Fibroblast of the conjunctiva (primary cell): ENCODE measurements at places on chromosomes 1 and 21.

- DNase-seq, result no peak
Observed at GRCh38 chr1:174740249-174740968, 259.3 kb upstream of the CACYBP start.

DNA sequence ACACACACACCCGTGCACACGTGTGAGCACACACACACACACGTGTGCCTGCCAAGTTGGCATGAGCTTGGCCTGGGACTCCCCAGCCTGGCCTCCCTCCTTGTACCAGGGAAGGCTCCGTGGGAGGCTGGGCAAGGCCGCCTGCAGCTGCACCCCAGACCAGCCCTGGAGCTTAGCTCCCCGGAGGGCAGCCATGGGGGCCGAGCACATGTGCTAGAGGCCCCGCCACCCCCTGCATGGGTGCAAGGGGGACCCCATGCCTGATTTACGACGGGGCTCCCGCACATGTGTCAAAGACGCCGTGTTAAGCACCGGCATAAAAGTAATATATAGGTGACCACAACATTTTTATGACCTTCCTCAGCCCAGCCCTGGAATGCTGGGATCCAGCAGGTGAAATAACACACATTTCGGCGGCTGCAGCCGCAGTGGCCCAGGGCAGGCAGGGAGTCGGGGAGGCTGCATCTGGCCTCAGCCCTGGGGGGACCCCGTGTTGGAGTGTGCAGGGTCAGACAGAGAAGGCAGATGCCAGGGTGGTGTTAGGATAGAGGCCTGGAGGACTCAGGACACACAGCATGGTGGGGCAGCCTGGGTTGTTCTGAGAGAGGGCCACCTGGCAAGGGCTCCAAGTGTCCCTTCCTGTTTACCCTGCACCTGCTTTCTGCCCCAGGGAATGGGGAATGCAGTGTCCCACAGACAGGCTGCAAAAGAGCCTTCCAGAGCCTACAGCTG lies 56.3 kb downstream of the WNT9A start:
- DNase-seq, result no peak

DNA sequence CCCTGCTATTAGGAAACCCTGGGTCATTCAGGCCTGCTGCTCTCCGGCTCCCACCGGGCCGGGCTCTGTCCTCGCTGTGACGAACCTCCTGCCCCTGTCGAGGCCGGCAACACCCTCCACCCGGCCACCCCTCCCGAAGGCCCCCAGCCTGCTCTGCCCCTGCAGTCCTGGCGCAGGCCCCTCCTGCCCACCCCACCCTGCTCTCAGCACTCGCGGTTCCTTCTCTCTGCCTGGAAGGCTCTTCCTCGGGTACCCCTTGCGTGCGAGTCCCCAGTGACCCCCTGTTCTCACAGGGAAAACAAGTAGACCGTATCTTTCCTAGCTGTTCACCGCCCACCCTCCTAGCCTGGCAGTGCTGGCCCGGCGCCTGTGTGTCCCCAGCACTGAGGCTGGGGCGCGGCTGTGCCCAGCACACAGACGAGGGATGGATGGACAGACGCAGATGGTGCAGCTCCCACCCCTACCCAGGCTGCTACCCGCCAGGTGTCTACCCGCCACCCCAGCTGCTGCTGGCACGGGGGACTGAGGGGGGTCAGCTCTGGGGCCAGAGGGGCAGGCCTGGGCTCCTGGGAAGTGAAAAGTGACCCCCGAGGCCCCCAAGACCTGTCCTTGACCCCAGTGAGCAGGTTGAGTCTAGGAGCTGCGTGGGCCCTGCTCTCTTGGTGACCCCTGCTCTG lies 3.1 kb upstream of the VWA1 start:
- no peak for DNase-seq

GRCh38 chr1:15001317-15001915 lies 152.1 kb upstream of the TMEM51 start:
- DNase-seq, result no peak

DNA sequence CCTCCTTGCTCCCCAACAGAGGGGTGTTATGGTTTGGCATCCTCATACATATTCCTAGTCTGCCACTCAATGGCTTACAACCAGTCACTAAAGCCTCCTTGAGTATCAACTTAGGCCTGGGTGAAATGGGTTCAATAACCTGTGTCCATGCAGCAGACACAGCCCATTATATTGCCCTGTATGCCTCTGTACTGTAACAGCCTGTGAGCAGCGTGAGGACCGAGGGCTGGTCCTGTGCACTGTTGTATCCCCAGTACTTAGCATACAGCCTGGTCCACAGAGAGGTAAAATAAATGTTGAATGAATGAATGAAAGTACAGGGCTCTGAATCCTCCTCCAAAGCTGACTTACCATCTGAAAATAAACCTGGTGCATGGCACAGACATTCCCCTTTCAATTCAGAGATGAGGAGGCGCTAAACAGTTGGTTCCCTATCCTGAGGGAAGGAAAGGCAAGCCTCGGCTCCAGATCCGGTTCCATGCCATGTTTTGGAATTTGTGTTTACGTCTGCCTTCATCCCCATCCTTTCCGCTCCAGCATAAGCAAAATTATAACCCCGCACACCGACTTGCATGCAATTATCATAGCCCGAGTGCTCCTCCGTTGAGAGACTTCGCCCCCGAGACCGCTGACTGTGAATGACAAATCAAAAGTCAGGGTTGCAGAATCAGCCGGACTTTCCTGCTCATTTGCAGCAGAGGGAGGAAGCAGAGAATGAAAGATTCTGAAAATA lies 45.0 kb upstream of the DNAJC6 start:
- peak; percentile 17 for DNase-seq

GRCh38 chr1:189859385-189859977 lies 618.2 kb downstream of the BRINP3 start:
- no peak for DNase-seq

DNA sequence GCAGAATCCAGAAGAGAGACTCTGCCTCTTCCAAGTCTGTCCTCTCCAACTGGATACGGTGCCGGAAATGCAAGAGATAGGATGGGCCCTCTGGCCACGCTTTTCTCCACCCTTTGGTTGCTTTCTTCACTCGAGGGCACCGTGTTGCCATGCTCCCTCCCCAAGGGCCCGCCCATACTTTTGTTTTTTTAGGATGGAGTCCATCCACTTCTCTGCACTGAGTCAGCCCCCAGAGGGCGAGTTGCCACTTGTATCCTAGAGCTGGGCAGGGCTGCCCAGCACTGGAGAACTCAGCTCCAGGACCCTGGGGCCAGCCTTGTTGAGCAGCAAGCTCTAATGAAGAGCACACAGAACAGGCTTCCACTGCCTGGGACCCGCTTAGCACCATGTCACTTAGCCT lies 25.5 kb downstream of the IFNGR2 start:
- DNase-seq, result no peak

DNA sequence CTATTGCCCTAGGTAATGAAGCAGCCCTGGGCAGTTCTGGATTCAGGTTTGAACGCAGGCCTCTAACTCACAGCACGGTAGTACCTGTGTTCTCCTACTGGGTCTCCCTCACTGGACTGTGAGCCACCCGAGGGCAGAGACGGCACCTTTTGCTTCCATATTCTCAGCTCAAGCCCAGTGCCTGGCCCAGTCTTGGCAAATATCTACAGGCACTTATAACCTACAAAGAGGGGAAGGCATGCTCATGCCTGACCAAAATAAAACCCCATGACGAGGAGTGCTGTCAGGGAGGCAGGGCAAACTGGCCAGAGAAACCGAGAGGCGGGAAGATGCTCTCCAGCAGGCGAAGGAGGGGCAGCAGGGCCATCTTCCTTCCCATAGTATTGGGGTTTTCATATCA lies 91.1 kb downstream of the DDX20 start:
- DNase-seq, result no peak

- no peak for DNase-seq
Observed at GRCh38 chr1:31866450-31867032, 50.7 kb upstream of the SPOCD1 start.

- DNase-seq, result peak; percentile 21
Observed at GRCh38 chr1:234659538-234659937, 49.6 kb upstream of the IRF2BP2 start.

DNA sequence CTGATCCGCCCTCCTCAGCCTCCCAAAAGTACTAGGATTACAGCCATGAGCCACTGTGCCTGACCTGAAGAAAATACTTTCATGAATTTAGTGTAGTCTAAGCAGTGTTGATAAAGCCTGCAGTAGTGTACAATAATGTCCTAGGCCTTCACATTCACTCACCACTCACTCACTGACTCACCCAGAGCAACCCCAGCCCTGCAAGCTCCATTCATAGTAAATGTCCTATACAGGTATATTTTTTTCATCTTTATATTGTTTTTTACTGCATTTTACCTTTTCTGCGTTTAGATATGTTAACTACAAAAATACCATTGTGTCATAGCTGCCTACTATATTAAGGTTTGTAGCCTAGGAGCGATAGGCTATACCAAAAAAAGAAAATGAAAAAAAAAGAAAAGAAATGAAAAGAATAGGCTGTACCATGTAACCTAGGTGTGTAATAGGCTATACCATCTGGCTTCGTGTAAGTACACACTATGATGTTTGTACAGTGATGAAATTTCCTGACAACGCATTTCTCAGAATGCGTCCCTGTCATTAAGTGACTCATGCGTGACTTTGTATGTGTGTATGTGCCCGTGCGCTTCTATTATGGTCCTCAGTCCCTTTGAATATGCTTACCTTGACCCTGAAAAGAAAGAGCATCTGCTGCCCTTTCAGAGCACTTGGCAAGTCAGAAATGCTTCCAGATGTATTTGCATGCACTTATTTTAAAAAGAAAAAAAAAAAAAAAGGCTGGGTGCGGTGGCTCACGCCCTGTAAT lies 9.2 kb upstream of the SLAMF8 start:
- no peak for DNase-seq

DNA sequence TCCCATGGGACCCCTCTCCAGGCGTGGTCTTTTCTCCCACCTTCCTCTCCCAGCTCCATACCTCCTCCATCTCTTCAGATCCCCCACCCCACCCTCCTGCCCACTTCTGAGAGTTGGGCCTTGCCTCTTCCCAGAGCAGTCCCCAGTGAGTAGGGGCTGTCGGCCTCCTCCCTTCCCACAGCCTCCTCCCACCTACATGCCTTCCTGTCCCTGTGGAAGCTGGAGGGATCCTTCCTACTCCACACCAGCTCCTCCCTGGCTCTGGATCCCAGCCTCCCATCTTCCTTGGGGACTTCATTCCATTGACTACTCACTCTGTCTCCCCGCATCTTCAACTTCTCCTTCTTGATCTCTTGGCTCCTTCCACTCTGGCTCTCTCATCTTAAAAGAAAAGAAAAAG lies 24.9 kb downstream of the KCNQ4 start:
- no peak for DNase-seq

GRCh38 chr1:210446479-210446878 lies 117.8 kb downstream of the HHAT start:
- DNase-seq, result no peak

- no peak for DNase-seq
Observed at GRCh38 chr1:234881893-234882771, 246.5 kb downstream of the TOMM20 start.

- peak; percentile 18 for DNase-seq
Observed at GRCh38 chr1:147541672-147542568, 619 bp downstream of the BCL9 start.

GRCh38 chr1:201072149-201072548 lies 40.1 kb downstream of the CACNA1S start:
- DNase-seq, result no peak

GRCh38 chr1:228999446-229000170 lies 264.3 kb downstream of the RHOU start:
- no peak for DNase-seq

- peak; percentile 21 for DNase-seq
Observed at GRCh38 chr1:93148001-93148400, 32.2 kb downstream of the TMED5 start.

DNA sequence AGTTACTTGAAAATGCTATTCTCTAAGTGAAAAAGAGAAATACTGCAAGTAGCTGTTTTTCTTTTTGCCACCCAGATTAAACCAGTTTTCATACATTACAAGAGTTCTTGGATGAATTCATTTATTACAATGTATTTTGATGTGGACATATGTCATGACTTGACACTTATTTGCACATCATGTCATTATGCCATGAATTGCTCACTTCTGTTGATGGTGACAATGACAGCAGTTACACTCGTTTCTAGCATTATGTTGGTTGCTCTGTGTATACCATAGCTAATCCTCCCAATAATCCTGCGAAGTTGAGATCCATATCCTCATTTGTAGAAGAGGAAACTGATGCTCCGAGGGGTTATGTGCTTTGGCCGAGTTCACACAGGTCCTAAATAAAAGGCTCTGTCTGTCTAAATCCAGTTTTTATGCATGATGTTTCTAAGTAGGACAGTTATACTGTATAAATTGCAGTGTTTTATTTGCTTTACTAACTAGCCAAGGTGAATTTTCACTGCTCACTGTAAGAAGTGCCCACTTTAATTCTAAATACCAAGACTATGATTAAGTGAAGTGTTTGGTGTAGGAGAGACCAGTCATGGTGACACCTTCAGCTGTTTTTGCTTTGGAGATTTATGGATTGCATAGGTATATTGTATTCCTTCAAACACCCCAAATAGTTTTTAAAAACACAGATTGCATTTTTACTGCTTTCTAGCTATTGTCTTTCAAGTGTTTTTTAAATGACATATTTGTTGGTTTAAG lies 56.7 kb downstream of the PRDM2 start:
- DNase-seq, result no peak

DNA sequence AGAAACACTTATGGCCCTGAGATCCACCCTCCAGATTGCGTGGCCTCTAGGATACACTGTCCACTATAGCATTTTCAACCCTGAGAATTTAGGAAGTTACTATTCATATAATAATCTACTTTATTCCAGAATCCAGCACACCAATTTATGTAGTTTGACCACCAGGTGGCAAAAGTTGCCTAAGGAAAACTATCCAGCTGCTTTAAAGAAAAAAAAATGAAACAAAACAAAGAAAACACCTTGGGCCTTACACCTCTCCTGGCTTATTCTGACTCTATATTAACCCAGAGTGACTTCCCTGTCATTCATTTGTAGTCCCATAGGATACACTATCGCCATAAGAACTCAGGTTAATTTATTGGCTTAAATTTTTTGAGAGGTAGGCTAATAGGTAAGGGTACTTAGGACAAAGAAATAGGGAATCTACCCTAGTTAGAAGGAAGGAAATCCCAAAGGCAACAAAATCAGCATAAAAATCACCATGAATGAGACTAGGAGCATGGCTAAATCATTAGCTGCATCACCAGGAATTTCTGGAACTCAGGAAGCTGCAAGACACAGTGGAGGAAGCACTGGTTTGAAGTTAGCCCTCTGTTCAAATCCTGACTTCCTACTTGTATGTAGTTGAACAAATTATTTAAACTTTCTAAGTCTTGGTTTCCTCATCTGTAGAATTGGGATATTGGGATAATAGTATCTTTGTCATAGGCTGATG lies 107.5 kb downstream of the SPAG17 start:
- DNase-seq, result peak; percentile 31

GRCh38 chr1:93442008-93442666 lies 5.8 kb upstream of the FNBP1L start:
- no peak for DNase-seq
